Articular chondrocyte of knee joint (primary cell): ENCODE measurements at places on chromosomes 3 and 15. TPM values are rescaled to one million over a fixed set of nuclear protein-coding genes. Genes with fewer than 3 reads are reported as not detected.

CILP gene
- total RNA-seq = 4.6 and 13.8 TPM in 2 replicates

OR5K2 gene
- not detected in 2 replicates for total RNA-seq

LINGO1 gene
- total RNA-seq = 0.11 and 0.13 TPM in 2 replicates

FBXL2 gene
- total RNA-seq = 19.5 and 22.4 TPM in 2 replicates

DUOX1 gene
- total RNA-seq = under 0.01 and 0.13 TPM in 2 replicates

SLCO2A1 gene
- total RNA-seq = not detected in 2 replicates

SLC28A2 gene
- total RNA-seq = not detected in 2 replicates

UROC1 gene
- not detected in 2 replicates for total RNA-seq

GJD2 gene
- not detected in 2 replicates for total RNA-seq

SNX22 gene
- 0.13 and 0.32 TPM in 2 replicates for total RNA-seq

RETNLB gene
- not detected in 2 replicates for total RNA-seq

SH2D7 gene
- total RNA-seq = not detected in 2 replicates

ZNF710 gene
- total RNA-seq = 7.5 and 8.2 TPM in 2 replicates

DNAH1 gene
- total RNA-seq = 6.5 and 8.1 TPM in 2 replicates

GOLGA8G gene
- total RNA-seq = 0.11 TPM in 1 of 2 replicates, not detected in the other

GPR149 gene
- not detected in 2 replicates for total RNA-seq

PLSCR1 gene
- total RNA-seq = 53.1 and 53.7 TPM in 2 replicates

PCYT1A gene
- 90.0 and 93.2 TPM in 2 replicates for total RNA-seq

NR1I2 gene
- total RNA-seq = 0.11 and 0.13 TPM in 2 replicates

NEK10 gene
- total RNA-seq = 29.4 and 50.3 TPM in 2 replicates

ROPN1B gene
- 0.11 and 0.39 TPM in 2 replicates for total RNA-seq

LMAN1L gene
- 0.11 TPM in 1 of 2 replicates, not detected in the other for total RNA-seq

TGM5 gene
- 0.22 and 0.78 TPM in 2 replicates for total RNA-seq

GCSAM gene
- total RNA-seq = not detected in 2 replicates

TMEM266 gene
- 0.26 and 0.76 TPM in 2 replicates for total RNA-seq

PLA2G4E gene
- total RNA-seq = not detected in 2 replicates

GALNT15 gene
- 26.9 and 54.3 TPM in 2 replicates for total RNA-seq

PTH1R gene
- 1.8 and 3.0 TPM in 2 replicates for total RNA-seq

ZNF502 gene
- 5.0 and 8.2 TPM in 2 replicates for total RNA-seq

GUCA1C gene
- total RNA-seq = not detected in 2 replicates

SELENOK gene
- total RNA-seq = 23.8 and 28.2 TPM in 2 replicates

SV2B gene
- total RNA-seq = under 0.01 TPM in 1 of 2 replicates, not detected in the other

CFAP100 gene
- not detected in 2 replicates for total RNA-seq

ITIH1 gene
- not detected in 2 replicates for total RNA-seq

ACAD11 gene
- 31.0 and 50.5 TPM in 2 replicates for total RNA-seq

ADGRG7 gene
- total RNA-seq = 0.11 TPM in 1 of 2 replicates, not detected in the other

CCDC66 gene
- total RNA-seq = 32.9 and 37.4 TPM in 2 replicates

SLC24A5 gene
- total RNA-seq = not detected in 2 replicates

FOXB1 gene
- not detected in 2 replicates for total RNA-seq

CRTAP gene
- 301 and 358 TPM in 2 replicates for total RNA-seq

TP63 gene
- 1.9 and 2.0 TPM in 2 replicates for total RNA-seq

OXTR gene
- total RNA-seq = 0.13 and 0.76 TPM in 2 replicates

GDPGP1 gene
- total RNA-seq = 6.4 and 10.4 TPM in 2 replicates

ACTC1 gene
- total RNA-seq = 0.78 and 1.2 TPM in 2 replicates

TRAT1 gene
- not detected in 2 replicates for total RNA-seq

ISLR gene
- total RNA-seq = 250 and 302 TPM in 2 replicates

WDR72 gene
- not detected in 2 replicates for total RNA-seq
